Left lung (tissue), 14 donors: ENCODE measurements at places on chromosomes 1 and 21.

DNA sequence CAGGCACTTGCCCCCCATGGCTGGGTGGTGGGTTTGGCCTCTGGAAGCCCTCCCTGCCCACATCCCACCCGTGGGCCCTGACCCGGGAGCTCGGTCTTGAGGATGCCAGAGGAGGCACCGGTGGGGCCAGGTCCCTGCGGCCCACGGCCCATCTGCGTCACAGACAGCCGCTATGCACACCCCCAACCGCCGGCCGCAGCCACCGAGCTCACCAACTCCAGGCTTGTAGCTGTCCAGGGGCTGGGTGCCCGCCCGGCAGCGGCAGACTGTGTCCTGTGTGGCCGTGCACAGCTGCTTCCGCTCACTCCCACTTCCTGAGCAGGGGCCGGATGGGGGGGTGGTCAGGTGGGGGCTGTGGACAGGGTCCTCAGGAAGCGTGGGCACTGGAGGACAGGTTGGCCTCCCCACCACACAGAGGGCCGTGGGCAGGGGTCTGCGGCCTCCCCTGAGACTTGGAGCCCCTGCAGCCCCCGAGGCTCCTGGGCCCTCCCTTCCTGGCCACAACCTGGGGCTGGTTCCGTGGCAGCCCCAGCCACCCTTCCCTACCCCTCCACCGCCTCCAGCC lies 1.1 kb downstream of the TNFRSF4 start:
- DNase-seq = no peak

GRCh38 chr1:160567858-160568682 lies 11.2 kb downstream of the CD84 start:
- no peak for DNase-seq

DNA sequence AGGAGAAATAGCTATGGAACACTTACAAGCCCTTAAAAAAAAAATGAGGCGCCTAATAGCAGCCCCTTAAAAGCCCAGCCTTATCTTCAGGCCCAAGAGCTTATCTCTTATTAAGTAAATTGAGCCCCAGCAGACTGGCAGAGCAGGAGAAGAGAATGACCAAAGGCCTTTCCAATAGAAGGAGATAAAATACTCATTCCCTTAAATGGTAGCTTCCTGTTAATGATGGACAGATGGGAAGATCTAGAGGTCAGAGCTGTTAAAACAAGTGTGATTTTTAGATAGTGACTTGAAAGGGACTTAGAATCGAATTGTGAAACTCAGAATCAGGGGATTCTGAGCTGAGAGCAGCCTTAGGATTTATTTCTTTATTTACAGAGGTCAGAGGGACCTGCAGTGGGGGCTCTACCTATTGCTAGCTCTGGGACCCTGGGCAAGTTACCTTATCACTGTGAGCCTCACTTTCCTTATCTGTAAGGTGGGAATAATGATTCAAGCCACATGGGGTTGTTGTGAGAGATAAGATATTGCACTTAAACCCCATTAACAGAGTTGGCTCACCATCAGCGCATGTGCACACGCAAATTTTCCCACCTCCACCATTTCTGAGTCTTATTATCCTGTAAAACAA lies 101.3 kb upstream of the C8B start:
- no peak for DNase-seq

DNA sequence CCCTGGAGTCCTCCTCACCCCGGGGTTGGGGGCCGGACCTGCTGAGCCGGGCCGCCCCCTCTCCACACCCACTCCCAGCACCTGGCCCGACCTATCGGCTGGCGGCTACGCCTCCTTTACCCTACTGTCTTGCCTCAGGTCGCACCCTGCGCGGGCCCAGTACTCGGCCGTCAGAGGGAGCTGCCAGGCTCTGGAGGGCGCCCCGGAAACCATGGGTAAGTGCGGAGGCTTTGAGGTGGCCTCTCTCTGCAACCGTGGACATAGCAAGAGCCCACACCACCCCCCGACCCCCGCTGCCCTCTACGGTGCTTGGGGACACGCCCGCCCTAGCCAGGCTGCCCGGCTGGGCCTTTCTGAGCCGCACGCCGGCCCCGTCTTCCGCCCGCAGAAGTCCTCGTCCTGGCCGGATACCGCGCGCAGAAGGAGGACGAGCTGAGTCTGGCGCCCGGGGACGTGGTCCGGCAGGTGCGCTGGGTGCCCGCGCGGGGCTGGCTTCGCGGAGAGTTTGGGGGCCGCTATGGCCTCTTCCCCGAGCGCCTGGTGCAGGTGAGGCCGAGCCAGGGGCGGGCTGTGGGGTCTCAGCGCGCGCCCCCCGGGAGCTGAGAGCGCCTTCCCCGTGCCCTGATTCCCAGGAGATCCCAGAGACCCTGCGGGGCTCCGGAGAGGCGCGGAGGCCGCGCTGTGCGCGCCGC lies at the start of gene SH3D21:
Gene SH3D21 (plus strand): TSS at position 159 of the 692 bp plus-strand sequence. CDS start 53 bp downstream, at position 212.
- peak; percentile 28 for DNase-seq

GRCh38 chr21:41926117-41926806 lies 27.6 kb downstream of the C2CD2 start:
- peak; percentile 40 for DNase-seq

DNA sequence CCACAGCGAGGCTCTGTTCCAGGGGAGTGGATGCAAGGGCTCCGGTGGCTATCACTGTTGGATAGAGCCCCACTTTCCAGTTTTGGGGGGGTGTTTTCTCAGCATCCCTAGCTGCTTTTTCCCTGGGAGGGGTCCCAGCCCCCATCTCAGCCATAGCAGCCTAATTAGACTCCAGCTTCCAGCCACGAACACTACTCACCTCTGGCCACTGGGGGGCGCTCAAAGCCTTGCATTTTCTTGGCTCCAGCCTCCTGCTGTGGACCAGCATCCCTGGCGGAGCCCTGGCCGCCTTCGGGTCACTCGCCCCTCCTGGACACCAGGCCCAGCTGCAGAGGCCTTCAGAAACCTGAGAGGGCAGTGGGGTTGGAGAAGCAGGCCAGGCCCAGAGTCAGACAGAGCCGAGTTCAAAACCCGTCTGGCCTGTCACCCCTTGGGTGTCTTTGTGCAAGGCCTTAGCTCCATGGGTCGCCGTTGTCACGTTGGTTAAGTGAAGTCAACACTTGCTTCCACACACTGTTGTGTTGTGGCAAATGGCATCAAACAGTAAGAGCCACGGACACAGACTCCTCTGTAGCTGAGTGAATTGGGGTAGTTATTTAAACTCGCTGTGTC lies 93.5 kb upstream of the ACTL8 start:
- peak; percentile 46 for DNase-seq

GRCh38 chr1:150775276-150775675 lies 9.7 kb upstream of the CTSS start:
- DNase-seq = no peak

DNA sequence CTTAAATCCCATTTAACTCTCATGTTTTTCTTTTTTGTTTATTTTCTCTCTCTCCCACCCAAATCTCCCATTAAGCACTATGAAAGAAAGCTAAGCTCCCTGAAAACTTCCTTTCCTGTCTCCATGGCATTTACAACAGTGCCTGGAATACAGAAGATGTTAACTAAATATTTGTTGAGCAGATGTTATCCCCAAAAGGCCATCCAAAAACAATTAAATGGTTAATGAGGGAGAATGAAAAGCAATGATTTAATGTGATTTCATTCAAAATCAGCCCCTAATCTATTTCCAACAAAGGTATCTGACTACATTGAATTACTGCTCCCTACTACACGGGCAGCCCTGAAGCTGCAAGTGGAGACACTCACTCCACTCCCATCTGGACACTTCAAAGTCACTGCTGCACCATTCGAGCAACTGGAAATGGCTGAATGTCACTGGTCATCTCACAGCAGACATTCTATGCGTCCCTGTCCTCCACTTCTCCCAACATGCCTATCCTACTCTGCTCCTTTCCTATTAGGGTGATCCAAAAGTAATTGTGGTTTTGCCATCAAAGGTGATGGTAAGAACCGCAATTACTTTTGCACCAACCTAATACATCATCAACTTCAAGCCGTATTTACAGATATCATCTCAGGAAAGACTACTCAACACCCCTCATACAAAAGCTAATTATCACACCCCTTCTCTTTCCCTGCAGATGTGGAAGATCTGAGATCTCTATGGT lies 7.5 kb downstream of the TP53BP2 start:
- DNase-seq = no peak

GRCh38 chr1:87864676-87865075 lies 536.0 kb downstream of the LMO4 start:
- no peak for DNase-seq

- no peak for DNase-seq
Observed at GRCh38 chr1:8595941-8596340, 221.5 kb downstream of the RERE start.

DNA sequence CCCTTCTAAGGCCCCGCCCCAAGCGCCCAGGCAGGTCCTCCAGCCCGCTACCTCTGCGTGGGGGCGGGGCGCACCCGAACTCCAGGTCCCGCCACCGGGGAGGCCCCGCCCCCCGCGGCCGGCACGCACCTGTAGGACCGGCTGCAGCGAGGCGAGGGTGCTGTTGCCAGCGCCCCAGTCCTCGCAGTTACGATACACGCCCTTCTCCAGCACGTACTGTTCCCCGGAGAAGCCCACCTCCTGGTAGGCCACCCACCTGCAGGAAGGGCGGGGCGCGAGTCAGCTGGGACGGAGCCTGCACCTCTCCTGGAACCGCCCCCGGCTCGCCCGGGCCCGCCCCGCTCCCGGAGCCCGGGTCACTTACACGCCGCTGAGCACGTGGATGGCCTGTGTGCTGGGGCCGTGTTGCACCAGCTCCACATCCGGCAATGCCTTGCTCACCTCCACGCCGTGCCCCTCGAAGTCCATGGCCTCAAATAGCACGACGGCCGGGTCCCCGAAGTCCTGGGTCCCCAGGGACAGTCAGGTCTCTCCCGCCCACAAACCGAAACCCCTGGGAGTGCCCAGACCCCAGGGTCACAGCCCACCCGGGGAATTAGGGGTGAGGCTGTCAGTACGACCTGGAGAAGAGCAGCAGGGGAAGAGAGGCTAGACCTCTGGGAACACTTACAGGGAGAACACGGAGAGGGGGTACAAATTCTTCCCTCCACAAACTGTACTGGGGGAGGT lies 17.3 kb downstream of the CRYBG2 start:
- DNase-seq = peak; percentile 98

- DNase-seq = no peak
Observed at GRCh38 chr1:206575894-206576737, 36.1 kb downstream of the EIF2D start.

DNA sequence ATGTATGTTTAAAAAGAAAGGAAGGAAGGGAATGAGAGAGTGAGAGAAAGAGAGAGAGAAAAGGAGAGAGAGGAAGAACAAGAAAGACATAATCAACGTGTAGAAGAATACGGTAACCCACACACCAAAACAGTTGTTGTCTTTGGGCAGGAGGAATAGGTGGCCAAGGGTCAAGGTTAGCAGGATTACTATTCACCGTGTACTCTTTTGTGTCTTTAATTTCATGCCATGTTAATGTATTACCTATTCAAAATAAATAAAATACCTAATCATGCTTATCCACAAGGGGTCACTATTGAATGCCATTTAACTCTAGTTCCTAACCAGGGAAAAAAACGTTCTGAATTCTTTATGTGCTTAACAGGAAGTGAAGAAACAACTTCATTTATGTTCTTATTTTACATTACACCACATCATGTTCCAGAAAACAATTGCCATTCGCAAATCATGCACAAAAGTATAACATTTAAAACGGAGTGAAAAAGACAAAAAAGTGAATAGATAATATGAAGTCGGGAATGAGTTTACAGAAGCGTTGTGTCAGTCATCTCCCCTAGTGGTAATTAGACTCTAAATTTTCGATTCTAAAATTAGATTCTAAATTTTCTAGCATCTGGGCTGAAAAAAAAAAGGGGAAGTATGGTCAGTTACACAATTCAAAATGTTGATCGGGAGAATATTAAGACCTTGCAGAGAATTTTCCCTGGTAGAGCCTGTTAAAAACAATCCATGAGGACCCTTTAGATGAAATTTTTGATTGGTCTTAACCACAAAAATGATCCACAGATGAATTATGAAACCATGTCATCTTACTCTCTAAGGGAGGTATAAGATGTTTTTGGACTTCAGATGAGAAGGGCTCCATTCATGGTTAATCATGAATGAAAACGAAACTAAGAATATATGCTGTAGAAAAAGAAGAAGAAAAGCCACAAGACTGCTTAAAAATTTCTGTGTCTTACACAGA lies 700 bp upstream of the KMO start:
- DNase-seq = peak; percentile 72

GRCh38 chr1:178388418-178389145 lies 108.2 kb downstream of the CLEC20A start:
- no peak for DNase-seq

DNA sequence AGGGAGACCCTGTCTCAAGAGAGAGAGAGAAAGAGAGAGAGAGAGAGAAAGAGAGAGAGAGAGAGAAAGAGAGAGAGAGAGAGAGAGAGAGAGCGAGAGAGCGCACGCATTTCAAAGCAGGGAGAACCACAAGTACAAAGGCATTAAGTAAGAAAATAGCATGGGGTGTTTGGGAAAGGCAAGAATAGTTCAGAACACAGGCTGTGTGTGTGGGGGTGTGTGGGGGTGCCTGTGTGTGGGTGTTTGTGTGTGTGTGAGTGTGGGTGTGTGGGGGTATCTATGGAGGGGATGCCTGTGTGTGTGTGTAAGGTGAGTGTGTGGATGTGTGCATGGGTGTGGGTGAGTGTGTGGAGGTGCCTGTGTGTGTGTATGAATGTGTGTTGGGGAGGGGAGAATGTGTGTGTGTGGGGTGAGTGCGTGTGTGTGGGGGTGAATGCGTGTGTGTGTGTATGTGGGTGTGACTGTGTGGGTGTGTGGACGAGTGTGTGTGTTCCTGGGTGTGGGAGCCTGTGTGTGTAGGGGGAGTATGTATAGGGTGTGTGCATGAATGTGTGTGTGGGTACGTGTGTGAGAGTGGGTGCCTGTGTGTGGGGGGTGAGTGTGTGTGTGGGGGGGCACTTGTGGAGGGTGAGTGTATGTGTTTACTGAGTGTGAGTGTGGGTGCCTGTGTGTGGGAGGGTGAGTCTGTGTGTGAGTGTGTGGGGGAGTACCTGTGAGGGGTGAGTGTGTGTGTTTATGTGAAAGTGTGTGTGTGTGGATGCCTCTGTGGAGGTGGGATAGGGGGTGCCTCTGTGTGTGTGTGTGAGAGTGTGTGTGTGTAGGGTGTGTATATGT lies 19.1 kb upstream of the HDAC1 start:
- no peak for DNase-seq

DNA sequence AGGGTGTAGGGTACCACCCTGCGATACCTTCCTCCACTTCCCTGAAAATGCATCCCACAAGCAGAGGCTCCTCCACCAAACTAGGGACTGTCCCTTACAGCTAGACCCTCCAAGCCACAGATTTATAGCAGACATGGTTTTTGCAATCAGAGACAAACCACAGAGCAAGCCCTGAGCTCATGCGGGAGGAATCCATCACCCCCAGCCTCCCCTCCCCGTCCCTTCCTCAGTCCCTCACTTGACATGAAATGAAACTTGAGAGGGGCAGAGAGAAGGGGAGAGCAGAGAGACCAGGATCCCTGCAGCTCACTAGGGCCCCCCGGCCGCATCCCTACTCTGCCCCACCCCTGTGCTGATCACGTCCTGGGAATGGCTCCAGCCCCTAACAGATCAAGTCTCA lies 94.9 kb downstream of the MRPL37 start:
- DNase-seq = no peak

DNA sequence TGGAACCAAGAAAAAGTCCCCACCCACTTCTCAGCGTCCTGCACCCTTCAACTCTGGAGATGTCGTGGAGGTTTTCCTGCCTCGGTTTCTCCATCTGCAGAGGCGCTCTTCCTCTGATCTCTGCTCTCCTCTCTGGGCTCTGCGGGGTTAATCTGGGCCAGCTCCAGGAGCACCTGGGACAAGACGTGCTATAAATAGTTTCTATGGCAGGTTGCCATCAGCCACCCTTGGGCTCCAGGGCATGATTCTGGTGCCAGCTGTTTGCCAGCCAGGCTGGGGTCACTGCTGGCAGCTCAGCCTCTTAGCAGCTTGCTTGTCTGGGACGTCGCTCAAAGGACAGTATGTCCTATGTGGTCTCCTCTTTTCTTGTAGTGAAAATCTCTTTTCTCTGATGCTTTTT lies 137.1 kb downstream of the ACTL8 start:
- DNase-seq = no peak
